Stimulated activated CD4-positive, alpha-beta T cell treated with anti-CD3 and anti-CD28 coated beads, TNF-alpha, amount 100 ng/mL, for 4 hours (primary cell): ENCODE measurements at places on chromosomes 3 and 15.
A peak's percentile ranks its signal among the peaks of the same experiment; 100 is the strongest.

GRCh38 chr15:31280046-31280830 lies 46.4 kb upstream of the KLF13 start:
- DNase-seq = no peak

- DNase-seq = no peak
Observed at GRCh38 chr15:69451951-69452691, 497 bp upstream of the RPLP1 start.

DNA sequence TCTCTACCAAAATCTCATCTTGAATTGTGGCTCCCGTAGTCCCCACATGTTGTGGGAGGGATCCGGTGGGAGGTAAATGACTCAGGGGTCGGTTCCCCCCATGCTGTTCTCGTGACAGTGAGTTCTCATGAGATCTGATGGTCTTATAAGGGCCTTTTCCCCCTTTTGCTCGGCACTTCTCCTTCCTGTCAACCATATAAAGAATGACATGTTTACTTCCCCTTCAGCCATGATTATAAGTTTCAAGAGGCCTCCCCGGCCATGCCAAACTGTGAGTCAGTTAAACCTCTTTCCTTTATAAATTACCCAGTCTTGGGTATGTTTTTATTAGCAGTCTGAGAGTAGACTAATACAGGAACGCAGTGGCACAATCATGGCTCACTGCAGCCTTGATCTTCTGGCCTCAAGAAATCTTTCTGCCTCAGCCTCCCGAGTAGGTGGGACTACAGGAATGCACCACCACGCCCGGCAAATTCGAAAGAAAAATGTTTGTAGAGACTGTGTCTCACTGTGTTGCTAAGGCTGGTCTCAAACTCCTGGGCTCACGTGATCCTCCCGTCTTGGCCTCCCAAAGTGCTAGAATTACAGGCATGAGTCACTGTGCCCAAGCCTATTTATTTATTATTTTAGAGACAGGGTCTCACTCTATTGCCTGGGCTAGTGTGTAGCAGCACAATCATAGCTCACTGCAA lies 101.0 kb downstream of the ATP10A start:
- no peak for DNase-seq

- DNase-seq = no peak
Observed at GRCh38 chr3:120449701-120450599, 842 bp downstream of the FSTL1 start.

- no peak for DNase-seq
Observed at GRCh38 chr15:69543681-69544364, 91.2 kb downstream of the RPLP1 start.

- no peak for DNase-seq
Observed at GRCh38 chr15:63015618-63016017, 26.9 kb upstream of the TPM1 start.

DNA sequence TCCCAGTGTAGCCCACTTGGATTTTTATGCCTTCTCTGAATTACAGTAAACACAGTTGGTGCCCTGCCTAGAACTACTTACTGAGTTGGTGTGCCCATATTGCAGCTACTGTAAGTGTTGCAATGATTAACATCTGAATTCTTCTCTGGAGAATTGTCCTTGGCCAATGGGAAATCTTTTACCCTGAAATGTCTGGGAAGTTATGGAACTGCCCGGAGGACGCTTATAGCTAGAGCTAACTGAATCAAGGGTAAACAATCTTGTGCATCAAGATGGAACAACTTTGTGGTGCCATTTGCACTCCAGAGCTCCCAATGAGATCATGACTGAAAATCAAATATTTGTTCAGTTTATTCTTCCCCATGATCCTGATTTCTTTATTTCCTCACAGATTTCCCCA lies 246.7 kb upstream of the CBLB start:
- DNase-seq = no peak

GRCh38 chr3:187533797-187534196 lies 136.4 kb downstream of the SST start:
- DNase-seq = no peak

DNA sequence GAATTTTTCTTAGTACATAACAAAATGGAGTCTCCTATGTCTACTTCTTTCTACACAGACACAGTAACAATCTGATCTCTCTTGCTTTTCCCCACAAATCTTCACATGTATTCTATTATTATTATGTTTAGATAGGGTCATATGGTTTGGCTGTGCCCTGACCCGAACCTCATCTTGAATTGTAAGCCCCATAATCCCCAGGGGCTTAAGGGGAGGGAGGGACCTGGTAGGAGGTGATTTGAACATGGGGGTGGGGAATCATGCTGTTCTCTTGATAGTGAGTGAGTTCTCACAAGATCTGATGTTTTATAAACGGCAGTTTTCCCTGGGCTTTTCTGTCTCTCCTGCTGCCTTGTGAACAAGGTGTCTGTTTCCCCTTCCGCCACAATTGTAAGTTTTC lies 86.7 kb upstream of the SELENOK start:
- DNase-seq = no peak

DNA sequence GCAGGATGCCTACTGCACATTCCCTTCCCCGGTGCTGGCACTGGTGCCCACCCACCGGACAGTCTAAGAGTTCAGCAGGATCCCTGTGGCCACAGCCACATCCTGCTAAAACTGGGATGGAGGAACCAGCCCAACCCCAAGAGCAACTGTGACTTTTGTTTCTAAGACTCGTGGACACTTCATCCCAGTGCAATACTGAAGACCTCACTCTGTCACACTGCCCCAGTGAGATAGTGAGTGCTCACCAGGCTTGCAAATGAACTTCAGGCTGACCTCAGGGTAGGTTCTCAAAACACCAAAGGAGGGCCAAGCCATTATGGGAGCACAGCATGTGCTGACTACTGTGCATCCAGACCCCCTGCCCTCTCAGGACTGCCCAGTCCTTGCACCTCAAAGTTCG lies 46.7 kb upstream of the MTMR14 start:
- DNase-seq = no peak

GRCh38 chr3:38989917-38990510 lies 61.7 kb downstream of the SCN11A start:
- DNase-seq = no peak

- peak; percentile 43 for DNase-seq
Observed at GRCh38 chr3:123066896-123067688, at the start of gene PDIA5. Gene PDIA5 (plus strand): TSS chr3:123067025. CDS start chr3:123067165, 140 bp downstream.

DNA sequence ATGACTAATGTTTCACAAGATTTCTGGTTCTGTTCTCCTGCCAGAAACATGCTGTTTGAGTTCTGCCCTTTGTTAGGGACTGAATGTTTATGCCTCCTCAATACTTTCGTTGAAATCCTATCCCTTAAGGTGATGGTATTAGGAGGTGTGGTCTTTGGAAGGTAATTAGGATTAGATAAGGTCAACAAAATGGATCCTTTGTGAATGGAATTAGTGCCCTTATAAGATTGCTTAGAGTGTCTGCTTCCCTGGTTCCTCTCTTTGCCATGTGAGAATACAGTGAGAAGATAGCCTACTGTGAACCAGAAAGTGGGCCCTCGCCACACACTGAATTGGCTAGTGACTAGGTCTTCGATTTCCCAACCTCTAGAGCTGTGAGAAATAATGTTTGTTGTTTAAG lies 621.4 kb upstream of the ALCAM start:
- DNase-seq = no peak

DNA sequence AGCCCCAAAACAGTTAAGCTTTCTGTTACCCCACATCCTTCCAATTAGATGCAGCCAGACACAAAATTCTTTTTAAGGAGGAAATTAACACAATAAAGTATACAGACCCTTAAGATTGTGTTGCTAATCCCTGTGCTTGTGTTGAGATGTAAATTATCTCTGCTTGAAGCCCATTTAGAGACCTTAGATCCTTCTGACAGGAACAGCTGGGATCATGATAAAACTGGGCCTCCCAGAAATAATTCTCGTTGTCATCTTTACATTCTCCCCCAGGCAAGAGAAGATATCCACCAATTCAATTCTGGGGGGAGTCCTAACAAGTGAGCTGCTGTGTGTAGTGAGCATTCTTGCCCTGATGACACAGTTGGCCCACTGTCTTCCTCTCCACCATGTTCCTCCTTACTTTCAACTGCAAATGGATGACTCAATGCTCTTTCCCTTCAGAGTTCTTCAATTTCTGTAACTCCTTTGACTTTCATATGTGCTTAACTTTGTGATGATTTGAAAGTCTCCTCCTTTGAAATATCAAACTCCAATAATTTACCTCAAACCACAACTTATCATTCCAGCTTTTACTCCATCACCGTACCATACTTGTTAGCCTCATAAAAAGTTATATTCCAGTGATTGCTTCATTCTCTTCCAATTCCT lies 186.6 kb downstream of the RAP2B start:
- no peak for DNase-seq

- DNase-seq = no peak
Observed at GRCh38 chr3:52547143-52547542, 10.7 kb downstream of the UQCC5 start.

- no peak for DNase-seq
Observed at GRCh38 chr3:8094415-8094814, 407.2 kb upstream of the LMCD1 start.

- no peak for DNase-seq
Observed at GRCh38 chr3:98699132-98699531, 64.0 kb upstream of the ST3GAL6 start.

DNA sequence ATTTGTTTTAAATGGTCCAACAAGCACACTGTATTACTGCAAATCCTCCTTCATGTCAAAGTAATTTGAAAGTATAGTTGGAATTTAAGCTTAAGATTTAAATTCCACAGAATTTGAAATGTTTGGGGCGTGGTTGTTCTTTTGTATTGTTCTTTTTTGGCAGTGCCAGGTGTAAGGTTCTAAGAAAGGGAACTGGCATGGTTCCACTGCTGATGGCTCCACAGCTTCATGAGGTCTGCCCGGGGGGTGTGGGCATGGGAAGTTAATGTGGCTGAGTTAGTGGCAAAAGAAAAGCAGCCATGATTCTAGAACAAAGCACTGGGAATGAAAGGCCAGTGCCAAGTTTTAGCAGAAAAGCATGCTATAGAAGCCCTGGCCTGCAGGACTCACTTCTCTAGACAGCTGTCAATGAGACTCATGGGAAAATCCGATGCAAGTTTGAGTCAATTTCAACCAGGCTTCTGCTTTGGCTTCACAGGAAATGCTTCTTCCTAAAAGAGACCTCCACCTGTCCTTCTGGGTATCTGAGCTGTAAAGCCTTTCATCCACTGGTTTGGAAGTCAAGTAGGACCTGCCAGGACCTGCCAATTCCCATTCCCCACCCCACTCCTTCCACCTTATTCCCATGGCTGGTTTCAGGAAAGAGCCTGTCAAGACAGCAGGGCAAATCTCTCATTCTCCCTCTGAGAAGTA lies 18.9 kb downstream of the CDCP1 start:
- DNase-seq = no peak

DNA sequence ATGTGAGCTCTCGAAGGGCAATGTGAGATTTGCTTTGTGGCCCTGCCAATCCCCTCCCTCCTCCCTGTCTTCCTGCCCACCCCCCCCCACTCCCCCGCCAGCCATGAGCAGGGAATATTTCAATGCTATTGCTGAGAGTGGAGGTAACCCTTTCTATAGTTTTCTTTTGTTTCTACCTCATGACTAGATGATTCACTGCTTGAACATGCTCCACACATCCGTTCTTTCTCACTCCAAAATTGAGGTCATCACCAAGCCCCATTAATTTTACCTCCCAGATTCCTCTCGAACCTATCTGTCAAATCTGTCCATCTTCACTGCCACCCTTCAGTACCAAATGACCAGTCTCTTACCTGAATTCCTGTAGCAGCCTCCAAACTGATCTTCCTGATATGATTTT lies 12.2 kb downstream of the ZNF774 start:
- DNase-seq = no peak

- DNase-seq = no peak
Observed at GRCh38 chr3:31636049-31636448, 103.3 kb downstream of the STT3B start.

DNA sequence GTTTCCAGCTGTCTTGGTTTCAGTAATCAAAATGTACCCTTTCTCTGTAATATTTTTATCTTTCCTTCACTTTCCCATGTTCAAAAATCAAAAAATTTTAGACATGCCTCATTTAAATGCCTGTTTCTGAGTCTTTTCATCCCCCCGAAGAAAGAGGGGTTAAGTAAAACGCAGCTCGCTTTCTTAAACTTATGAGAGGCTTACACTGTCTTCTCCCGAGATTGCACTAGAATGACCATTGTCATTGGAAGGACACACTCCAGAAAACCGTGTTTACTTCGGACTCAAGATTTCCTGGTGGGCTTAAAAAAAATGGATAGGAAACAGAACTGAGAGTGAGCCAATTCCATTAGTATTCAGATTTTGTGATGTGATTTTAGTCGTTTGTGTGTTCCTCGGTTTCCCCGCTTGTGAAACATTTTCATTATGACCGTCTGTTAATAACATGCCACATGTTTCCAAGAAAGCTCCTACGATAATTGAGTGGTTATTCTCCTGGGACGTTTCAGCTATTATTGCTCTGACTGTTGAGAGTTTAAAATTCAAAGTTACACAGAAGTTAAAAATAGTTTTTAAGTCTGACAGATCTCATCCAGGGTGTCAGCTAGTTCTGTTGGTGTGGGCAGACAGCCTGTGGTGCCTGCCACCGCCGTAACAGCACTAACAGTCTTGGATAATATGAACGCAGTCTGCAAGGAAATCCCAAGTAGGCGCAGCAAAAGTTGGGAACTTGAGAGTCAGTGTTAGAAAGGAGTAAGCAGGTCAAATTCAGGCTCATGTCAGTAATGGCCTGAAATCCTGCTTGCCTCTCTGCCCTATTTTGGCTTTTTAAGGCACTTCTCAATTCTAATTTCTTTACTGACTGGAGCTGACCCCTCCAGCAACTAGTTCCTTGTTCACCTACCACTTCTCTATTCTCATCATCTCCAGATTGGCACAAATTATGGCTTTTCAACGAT lies 1.5 kb downstream of the CRYBG3 start:
- no peak for DNase-seq
